Lower lobe of right lung (tissue), 2 donors: ENCODE measurements at places on chromosomes 6 and 20.
A peak's percentile ranks its signal among the peaks of the same experiment; 100 is the strongest.

GRCh38 chr6:131954775-131955107 lies 3.6 kb upstream of the CCN2 start:
- peak; percentile 63 for DNase-seq

- DNase-seq, result no peak
Observed at GRCh38 chr20:47043086-47043485, 148.4 kb downstream of the EYA2 start.

GRCh38 chr20:21161926-21162325 lies 36.0 kb downstream of the KIZ start:
- DNase-seq, result no peak

DNA sequence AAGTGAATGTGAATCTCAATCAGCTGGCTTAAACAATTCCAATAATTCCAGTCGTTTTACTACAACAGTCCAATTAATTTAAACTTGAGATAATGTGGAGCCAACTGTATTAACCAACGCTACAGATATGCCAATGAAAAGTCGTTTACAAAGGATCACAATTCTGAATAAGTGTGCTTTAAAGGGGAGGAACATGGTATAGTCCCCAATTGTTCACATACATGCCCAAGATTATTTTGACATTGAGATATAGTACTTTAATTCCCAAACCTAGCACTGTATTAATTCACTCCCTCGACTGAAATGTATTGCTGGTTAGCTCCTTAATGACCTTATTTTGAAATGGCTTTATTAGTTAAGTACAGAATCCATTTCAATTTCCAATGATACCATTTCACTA lies 2.5 kb downstream of the AKIRIN2 start:
- no peak for DNase-seq
